ENCODE measurements at places on chromosomes 4 and X. TPM values are rescaled to one million over a fixed set of nuclear protein-coding genes. Genes with fewer than 3 reads are reported as not detected.

- H3K4me3 ChIP-seq: no peak overlapping the region
- H3K27ac ChIP-seq: no peak overlapping the region
- DNase-seq: no peak
- H3K27me3 ChIP-seq: no peaks in the 10 kb centered on the region
- no peaks in the 10 kb centered on the region for H3K4me1 ChIP-seq
Observed at GRCh38 chrX:87813566-87813965, 296.0 kb downstream of the KLHL4 start.

The GRK4 gene
- total RNA-seq: 7.6 TPM

- H3K36me3 ChIP-seq: no peaks in the 10 kb centered on the region
- no peak for DNase-seq
- H3K4me1 ChIP-seq: no peaks in the 10 kb centered on the region
- H3K4me3 ChIP-seq: no peak overlapping the region
- H3K27me3 ChIP-seq: no peaks in the 10 kb centered on the region
- H3K27ac ChIP-seq: no peak overlapping the region
Observed at GRCh38 chr4:31998807-31999206, 1278.6 kb downstream of the PCDH7 start.

GRCh38 chrX:100695991-100696390 is 35.9 kb downstream of the SYTL4 start:
- H3K4me1 ChIP-seq: no peaks in the 10 kb centered on the region
- H3K27me3 ChIP-seq: no peaks in the 10 kb centered on the region
- no peak overlapping the region for H3K4me3 ChIP-seq
- no peak for DNase-seq
- H3K36me3 ChIP-seq: no peaks in the 10 kb centered on the region
- no peak overlapping the region for H3K27ac ChIP-seq
